ENCODE measurements at places on chromosomes 1 and 21. TPM values are rescaled to one million over a fixed set of nuclear protein-coding genes. Genes with fewer than 3 reads are reported as not detected.
A peak's percentile ranks its signal among the peaks of the same experiment; 100 is the strongest.

DNA sequence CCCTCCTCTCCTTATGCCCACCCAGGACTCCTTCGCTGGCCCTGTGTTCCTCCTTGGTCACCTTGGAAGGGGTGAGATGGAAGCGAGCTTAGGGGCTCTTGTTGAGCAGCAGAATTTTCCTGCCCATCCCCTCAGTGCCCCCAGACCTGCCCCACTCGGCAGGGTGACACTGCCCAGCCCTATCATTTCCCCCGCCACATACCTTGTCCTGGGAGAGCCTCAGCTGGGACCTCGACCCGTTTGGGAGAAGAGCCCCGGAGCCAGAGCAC, 1.4 kb upstream of the FNDC5 start:
- no peak for DNase-seq

GRCh38 chr1:36024847-36025246, 59.0 kb upstream of the TEKT2 start:
- DNase-seq, result no peak

GRCh38 chr1:16145030-16145661, 10.7 kb downstream of the EPHA2 start:
- DNase-seq, result peak; percentile 90

GRCh38 chr21:45295576-45296365, 8.1 kb upstream of the POFUT2 start:
- DNase-seq, result no peak

GRCh38 chr1:156615946-156616345, 3.3 kb upstream of the HAPLN2 start:
- DNase-seq, result no peak

DNA sequence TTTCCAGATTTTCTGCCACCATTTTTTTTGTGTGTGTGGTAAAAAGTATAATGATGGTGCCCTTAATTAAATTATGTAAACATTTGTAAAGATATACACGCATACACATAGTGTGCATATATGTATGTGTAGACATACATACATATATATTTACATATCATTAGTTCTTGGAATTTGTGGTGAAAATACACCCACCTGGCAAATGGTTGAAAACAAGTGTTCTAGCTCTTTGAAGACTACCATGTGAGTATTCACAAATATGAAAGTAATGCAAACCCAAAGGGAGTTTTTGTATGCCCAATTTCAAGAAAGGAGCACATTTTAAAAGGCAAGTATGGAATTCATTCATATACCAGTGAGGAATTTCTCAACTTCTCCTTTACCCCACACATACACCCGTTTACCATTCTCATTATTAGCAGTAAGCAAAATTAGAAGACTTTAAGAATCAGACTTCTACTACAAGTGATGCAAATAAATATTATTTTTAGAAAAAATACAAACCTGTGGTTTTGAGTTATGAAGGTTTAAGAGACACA, 8.0 kb downstream of the RABGAP1L start:
- DNase-seq, result no peak

GRCh38 chr1:8396083-8396785, 78.3 kb downstream of the SLC45A1 start:
- DNase-seq, result no peak

GRCh38 chr1:47104816-47105215, 32.4 kb upstream of the CYP4A22 start:
- DNase-seq, result no peak

- DNase-seq, result no peak
These were observed 357.6 kb downstream of the TGFB2 start for GRCh38 chr1:218702775-218703174.

GRCh38 chr1:150619576-150620509, 9.6 kb downstream of the ENSA start:
- DNase-seq, result peak; percentile 77

GRCh38 chr1:177800400-177801088, 169.3 kb downstream of the SEC16B start:
- no peak for DNase-seq

- DNase-seq, result no peak
These were observed 29.8 kb upstream of the RNF186 start for GRCh38 chr1:19844731-19845495.

- no peak for DNase-seq
These were observed 12.2 kb upstream of the PRXL2B start for GRCh38 chr1:2574350-2574749.

DNA sequence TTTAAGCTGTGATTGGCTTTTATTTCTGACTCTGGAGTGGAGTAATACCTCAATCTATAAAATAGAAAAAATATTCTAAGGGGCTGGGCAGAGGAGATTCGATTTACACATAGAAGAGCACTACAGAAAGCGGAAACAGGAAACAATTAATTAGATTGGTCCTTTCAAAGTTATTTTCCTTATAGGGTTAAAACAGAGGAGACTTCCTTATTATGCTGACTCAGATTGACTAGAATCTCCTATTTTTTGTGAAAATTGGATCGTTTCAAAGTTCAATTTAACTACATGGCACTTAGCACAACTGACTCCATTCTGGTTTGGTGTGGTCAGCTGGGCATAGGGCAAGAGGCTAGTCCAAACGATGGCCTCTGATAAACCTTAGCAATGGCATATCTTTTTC, 48.3 kb upstream of the NCAM2 start:
- DNase-seq, result no peak

- DNase-seq, result no peak
These were observed 158.2 kb upstream of the KLHDC7A start for GRCh38 chr1:18322368-18323032.

Gene MT1HL1
- not detected for total RNA-seq

Gene OR2T2
- not detected for total RNA-seq

Gene PLD5
- not detected for total RNA-seq

Gene RIPPLY3
- under 0.01 TPM for total RNA-seq

Gene OR2T11
- total RNA-seq, result not detected

Gene PLA2G2C
- total RNA-seq, result not detected

Gene NLRP3
- total RNA-seq, result not detected

Gene GOLT1A
- total RNA-seq, result not detected

Gene FASLG
- not detected for total RNA-seq

Gene H6PD
- total RNA-seq, result 31.2 TPM

Gene RHD
- 0.13 TPM for total RNA-seq

Gene FMO4
- 0.51 TPM for total RNA-seq

Gene TARBP1
- total RNA-seq, result 14.2 TPM
